ENCODE measurements at places on chromosomes 6 and 20.
A peak's percentile ranks its signal among the peaks of the same experiment; 100 is the strongest.

- no peak for DNase-seq
Measured at GRCh38 chr6:63732336-63732735, 96.7 kb downstream of the PHF3 start.

DNA sequence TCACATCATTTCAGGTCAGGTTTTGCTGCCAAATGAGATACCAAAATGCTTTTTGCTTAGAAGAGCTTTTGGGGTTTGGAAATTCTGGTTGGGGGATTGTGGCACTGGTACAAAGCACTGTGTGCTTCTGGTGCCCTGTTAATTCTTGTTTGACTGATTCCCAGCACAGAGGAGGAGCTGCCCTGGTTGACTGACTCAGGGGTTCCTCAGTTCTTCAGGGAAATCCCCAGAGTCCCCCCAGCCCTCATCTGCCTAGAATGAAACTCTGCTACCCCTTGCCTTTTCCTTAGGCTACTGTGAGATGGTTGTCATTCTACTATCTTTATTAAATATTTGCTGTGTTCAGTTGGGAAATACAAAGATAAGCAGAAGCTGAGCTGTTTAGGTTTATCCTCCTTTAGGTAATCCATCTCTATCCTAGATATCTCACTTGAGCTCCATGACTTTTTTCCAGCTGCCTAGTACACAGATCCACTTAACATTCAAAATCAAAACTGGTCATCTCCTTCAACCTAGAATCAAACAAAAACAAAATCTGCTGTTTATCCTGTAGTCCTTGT lies 24.9 kb upstream of the TSPYL1 start:
- DNase-seq = no peak

GRCh38 chr6:56708810-56709597 lies 66.3 kb upstream of the DST start:
- no peak for DNase-seq

GRCh38 chr6:158653577-158654354 lies 3.9 kb downstream of the SYTL3 start:
- DNase-seq = no peak

DNA sequence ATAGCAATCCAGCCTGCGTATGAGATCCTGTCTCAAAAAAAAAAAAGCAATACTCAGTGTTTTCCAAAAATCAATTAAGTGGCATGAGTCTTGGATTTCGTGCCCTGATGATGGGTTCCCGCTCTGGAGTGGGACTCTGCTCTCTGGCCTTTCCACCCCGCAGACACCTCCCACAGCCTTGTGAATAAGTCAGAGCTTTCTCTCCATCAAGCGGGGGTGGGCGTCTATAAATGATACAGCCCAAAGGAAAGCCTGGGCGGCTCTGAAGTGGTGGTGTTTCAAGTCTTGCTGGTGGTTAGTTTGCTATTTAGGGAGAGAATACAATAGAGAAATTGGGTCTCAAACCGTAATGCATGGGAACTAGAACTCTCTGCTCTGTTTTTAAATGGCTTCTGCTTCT lies 52.5 kb upstream of the TAGAP start:
- no peak for DNase-seq

DNA sequence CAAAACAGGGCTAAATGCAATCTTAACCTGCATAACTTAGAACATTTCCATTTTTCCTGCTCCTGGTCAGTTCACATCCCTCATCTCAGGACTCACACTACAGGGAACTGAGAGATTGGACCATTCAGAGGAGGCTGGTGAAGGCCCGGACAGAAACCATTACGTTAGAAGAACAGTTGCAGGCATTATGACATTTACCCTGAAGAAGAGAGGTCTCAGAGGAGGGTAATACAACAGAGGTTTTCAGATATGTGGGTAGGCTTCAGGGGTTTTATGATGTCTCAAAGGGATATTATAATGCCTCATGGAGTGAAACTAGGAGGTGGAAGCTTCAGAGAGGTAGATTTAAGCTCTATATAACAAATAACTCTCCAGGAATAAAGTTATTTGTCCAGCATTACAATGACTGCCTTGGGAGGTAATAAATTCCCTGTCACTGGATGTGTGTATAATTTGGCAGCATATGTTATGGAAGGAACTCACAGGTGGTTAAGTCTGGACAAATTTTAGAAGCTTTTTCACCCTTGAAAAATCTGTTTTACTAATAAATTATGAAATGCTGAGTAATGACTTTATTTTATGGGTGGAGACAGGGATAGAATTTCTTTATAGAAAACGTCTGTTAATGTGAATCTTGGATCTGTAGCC lies 36.7 kb upstream of the RIPOR2 start:
- no peak for DNase-seq

DNA sequence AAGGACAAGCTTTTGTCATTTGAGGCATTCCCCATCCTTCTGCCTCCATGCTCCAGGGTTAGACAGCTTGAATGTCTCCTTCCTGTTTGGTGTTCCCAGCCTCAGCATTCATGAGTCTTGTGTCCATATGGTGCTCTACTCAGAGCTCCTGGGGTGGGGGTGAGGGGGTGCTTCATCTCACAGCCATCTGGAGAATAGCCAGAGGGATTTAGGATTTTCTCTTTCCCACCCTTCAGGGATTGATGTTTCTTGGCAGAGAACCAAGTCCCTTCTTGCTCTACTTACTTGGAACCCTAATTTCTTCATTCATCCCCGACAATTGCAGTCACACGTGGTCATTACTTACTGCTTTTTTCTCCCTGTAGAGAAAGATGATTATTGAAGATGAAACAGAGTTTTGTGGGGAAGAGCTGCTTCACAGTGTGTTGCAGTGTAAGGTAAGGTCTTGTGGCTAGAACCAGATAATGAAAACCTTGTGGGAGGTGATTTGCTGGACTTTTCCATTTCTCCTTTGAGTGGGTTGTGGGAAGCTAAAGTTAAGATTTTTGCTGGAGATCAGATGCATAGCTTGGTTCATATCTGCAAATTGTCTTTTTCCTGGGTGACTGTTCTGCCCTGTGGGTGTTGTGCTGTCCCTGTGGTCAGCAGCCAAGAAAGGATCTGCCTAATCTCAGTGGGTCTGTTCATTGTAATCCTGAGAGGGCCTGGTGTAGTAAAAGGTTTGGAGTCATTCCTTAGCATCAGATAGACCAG lies 18.6 kb downstream of the CMTR1 start:
- DNase-seq = no peak

DNA sequence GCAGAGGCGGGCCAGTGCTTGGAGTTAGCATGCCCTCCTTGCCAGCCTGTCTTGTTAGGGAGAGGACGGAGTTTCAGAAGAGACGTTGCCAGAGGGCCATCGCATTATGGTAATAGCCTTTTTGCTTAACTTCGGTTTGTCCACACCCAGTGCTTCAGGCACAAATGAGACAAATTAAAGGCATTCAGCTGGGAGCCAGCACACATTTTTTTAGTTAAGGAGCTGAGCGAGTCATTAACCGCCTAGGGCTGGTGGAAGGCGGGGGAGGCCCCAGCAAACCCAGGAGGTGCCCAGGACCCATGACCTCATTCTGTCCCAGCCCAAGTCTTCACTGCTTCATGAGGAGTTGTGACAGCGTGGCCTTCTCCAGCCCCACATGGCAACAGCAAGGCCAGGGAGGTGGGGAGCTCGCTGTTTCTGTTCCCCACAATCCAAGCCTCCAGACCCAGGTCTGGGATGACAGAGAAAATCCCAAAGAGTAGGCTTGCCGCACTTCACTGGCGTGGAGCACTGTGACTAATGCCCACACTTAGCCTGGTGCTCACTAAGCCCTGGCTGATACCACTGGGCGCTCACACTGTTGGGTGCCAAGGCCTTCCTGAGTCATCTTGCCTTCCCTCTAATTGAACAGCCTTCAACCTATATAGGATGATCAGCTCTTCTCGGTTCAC lies 237.1 kb downstream of the ANKRD60 start:
- DNase-seq = peak; percentile 91

GRCh38 chr6:148524471-148524882 lies 181.8 kb downstream of the SASH1 start:
- no peak for DNase-seq

GRCh38 chr20:49674383-49675352 lies 39.0 kb downstream of the B4GALT5 start:
- DNase-seq = peak; percentile 25

GRCh38 chr6:112050429-112050828 lies 3.5 kb upstream of the CCN6 start:
- DNase-seq = no peak

DNA sequence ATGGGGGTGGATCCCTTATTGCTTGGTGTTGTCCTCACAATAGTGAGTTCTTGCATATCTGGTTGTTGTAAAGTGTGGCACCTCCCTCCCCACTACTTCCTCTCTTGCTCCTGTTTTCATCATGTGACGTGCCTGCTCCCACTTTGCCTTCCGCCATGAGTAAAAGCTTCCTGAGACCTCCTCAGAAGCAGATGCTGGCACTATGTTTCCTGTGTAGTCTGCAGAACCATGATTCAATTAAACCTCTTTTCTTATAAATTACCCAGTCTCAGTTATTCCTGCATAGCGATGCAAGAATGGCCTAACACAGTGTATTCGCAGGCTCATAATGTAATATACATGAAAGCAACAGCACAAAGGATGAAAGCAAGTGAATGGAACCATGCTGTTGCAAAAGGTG lies 28.4 kb upstream of the ANKRD60 start:
- DNase-seq = no peak

DNA sequence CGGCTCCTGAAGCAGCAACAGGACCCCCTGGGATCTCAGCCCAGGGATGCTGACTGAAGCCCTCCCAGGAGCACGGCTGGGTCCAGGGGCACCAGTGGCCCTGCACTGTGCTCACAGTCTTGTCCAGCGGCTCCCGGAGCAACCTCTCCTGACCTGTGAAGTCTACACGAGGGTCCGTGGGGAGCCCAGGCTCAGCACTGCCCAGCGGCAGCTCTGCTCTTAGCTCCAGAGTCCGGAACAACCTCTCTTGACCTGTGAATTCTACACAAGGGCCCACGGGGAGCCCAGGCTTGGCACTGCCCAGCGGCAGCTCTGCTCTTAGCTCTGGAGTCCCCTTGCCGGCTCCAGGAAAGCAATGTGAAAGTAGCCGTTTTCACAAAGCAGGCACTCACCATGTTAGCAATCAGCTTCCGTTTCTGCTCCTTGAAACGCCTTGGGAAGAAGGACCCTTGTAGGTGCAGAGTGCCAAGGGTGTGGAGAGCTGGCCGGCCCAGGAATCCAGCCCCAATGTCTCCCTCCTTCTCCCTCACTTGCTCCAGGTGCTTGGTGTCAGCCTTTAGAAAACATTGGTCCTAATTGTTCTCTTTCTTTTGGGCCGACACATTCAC lies 310.9 kb downstream of the CDH4 start:
- no peak for DNase-seq

- no peak for DNase-seq
Measured at GRCh38 chr20:44400671-44400969, 45.1 kb downstream of the HNF4A start.

DNA sequence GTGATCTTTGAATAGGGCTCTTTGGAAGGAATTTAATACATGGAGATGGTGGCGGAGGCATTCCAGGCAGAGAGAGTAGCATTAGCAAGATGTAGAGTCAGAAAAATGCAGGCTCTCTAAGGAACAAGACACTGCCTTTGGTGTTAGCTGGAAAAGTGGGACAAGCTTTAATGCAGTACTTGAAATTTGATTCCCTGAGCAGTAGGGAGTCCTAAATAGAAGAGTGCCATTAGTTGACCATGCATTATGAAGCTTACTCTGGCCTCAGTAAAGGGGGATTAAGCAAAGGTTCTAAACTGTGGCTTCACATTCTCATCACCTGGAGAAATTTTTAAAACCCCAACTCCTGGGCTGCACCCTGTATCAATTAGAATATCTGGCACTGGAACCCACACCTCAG lies 494.8 kb upstream of the SOX4 start:
- no peak for DNase-seq

DNA sequence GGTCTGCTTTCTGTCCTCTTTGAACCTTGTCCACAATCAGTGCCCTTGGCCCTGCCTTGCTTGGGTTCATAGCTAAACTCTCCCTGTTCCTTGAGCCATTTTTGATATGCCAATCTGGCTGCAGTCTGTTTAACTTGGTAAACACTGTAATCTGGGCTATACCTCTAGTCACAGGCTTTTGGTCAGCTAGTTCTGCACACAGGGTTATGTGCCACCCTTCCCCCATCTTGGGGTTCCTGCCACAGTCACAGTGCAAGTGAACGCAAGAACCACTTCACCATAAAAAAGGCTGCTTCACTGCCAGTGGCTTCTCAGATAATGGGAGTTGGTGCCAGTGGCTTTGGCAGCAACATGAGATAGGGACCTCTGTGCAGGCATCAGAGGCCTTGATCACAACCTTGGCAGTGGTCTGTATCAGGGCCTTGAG lies 10.9 kb upstream of the ATRN start:
- DNase-seq = no peak

DNA sequence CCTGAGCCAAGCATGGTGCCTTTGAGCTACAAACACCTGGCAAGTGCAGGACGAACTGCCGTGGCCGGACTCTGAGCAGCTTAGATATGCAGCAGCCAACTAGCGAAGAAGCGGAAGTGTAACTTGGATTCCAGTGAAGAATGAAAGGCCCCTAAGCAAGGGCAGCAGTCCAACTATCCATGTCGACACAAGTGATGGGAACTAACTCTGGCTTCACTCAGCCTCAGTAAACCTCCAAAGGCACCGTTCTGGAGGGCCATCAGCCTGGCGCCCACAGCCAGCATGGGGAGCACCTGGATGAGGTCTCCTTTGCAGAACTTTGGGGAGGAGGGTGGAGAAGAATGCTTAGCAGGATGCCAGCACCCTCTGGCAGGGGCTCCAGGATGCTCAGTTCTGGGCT lies 78.4 kb upstream of the MLN start:
- no peak for DNase-seq

DNA sequence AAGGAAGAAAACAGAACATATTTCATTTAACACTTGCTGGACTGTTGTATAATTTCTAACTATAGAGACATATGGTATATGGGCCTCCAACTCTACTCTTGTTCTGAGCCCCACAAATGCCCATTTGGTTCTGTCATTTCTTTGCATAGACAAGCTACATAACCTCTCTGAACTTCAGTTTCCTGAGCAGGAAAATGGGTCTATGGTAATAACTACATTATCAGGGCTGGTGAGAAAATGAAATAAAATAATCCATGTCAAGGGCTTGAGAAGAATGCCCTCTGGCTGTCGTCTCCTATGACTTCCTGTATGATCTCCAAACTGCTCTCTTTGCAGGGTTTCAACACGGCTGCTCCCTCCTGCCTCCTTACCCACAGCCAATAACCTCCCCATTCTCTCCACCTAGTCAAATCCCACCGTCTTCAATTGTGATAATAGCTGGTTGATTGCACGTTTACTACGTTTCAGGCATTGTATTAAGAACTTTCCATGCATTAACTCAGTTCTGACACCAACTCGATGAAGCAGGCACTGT lies 12.0 kb downstream of the ZCCHC3 start:
- DNase-seq = no peak

- no peak for DNase-seq
Measured at GRCh38 chr6:105215506-105215905, 35.7 kb upstream of the POPDC3 start.

DNA sequence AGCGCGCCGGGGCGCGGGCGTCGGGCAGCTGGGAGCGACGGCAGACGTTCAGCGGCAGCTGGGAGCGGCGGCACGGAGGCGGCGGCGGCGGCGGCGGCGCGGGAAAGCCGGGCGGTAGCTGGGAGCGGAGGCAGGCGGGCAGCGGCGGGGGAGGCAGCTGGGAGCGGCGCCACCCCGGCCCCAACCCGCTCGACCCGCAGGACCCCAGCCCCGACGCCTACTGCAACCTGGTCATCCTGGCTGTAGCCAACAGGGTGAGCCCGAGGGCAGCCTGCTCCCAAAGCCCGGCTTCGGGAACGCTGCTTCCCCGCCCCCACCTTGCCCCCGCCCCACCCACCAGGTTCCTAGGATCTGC lies 8.9 kb downstream of the CCM2L start:
- no peak for DNase-seq

GRCh38 chr6:48150701-48151100 lies 39.7 kb upstream of the PTCHD4 start:
- no peak for DNase-seq

- DNase-seq = peak; percentile 44
Measured at GRCh38 chr20:12970372-12970821, 38.4 kb upstream of the SPTLC3 start.

Measured in T1000 (cell line).